Smooth muscle cell of bladder (primary cell): ENCODE measurements at places on chromosomes 3 and 15. TPM values are rescaled to one million over a fixed set of nuclear protein-coding genes. Genes with fewer than 3 reads are reported as not detected.

Gene GRK7
- 0.09 TPM in 1 of 2 replicates, not detected in the other for total RNA-seq

Gene CA12
- 42.1 and 108 TPM in 2 replicates for total RNA-seq

Gene TMEM158
- total RNA-seq: 21.2 and 35.7 TPM in 2 replicates

Gene UROC1
- total RNA-seq: not detected in 2 replicates

Gene SPATA12
- not detected in 2 replicates for total RNA-seq

Gene B3GNT5
- 1.00 and 2.0 TPM in 2 replicates for total RNA-seq
